NCI-H1092 treated with DMSO at 0.1 percent for 48 hours (cell line): ENCODE measurements at places on chromosomes 7 and 10.

DNA sequence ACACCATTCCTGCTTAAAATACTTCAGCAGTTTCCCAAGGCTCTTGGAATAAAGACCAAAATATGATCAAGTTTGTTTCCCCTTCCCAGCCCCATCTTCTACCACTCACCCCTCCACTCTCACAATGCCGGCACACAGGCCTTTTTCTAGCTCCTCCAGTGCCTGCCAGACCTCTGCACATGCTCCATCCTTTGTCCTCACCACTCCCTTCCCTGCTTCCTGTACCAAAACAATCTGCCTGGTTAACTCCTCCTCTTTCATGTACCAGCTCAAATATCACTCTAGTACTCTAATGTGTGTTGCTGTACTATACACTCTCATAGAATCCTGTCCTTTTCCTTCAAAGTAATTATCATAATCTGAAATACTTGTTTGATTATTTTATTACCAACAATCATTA is 19.4 kb downstream of the SCRN1 start:
- no peak for DNase-seq

GRCh38 chr10:128180843-128181242 is 54.6 kb upstream of the MKI67 start:
- no peak for DNase-seq

DNA sequence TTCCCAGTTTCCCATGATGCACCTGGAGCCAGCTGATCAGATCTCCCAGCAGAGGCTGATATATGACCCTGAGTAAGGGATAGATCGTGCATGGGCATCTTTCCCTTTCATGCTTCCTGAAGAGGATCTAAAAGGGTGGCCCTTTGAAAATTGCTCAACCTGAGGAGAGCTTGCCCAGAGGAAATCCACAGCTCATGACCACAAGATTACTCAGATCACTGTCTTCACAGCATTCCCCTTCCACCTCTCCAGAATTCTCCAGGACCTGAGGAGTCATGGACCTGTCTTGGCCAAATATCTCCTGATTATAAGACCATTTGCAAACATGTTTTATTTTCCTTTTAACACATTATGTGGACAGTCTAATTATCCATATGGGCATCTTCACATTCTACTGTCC is 328.1 kb downstream of the LHFPL3 start:
- DNase-seq = no peak

DNA sequence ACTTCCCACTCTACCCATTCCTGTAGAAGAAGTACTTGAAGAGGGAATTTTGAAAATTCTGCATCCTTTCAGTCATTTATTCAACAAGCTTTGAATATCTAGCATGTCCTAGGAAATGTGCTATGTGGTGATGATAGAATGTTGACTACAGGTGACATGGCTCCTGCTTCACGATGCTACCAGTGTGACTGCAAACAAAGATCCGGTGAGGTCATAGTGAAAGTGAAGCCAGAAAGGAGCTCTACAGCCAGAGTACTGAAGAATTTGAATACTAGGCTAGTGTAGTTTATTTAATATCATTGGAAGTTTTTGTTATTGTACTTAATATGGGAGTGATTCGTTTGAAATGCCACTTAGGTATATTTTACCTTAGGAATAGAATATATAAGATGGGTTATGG is 348.1 kb downstream of the TFEC start:
- DNase-seq = no peak

DNA sequence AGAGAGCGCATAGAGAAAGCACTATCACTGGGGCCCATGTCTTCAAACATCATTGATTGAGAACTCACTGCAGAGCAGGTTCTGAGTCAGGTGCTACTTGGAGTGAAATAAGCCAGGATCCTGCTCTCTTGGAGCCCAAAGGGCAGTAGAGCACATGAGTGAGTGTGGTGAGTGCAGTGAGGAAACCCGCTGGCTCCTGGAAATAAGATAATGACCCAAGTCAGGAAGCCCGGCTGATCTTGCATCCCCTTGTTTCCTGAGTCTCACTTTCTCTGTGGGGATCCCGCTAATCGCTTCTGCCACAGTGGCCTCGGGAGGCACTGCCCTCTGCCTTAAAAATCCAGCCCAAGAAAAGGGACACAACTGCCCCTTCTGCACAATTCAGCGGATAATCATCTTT is 7.1 kb upstream of the FAM107B start:
- no peak for DNase-seq

DNA sequence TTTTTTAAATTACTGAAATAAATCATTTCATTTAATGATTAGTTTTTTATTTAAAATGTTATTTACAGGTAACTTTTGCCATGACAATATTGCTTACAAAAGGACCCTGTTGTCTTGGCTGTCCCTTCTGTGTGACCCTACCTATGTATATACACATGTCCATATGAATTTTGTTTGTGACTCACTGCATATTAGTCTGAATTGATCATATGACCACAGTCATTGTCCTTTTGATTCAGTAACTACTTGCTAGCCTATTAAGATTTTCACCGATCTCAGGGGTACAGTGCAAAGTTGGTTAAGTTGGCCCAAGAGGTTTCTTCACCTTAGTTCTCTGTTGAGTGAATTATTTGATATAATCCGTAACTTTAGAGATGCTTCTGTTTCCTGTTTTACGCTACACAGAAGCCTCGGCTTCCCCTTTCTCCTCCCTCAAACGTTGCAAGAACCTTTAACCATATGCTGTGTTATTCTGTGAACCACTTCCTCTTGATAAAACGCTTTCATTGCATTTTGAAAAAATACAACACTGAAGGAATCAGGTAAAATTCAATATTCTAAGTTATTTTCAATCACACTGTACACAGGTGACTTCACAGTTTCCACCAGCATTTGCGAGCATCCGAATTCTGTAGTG is 43.9 kb downstream of the APBB1IP start:
- no peak for DNase-seq

GRCh38 chr10:100531761-100532160 is 2.1 kb upstream of the NDUFB8 start:
- no peak for DNase-seq
